Stimulated activated CD8-positive, alpha-beta memory T cell treated with anti-CD3 and anti-CD28 coated beads, Interleukin-4, amount 100 ng/mL, for 4 hours (primary cell): ENCODE measurements at places on chromosomes 4 and X.

- DNase-seq, result no peak
Measured at GRCh38 chr4:76194325-76194724, 19.3 kb downstream of the SCARB2 start.

- no peak for DNase-seq
Measured at GRCh38 chrX:106286053-106286650, 118.0 kb downstream of the PWWP3B start.

- DNase-seq, result no peak
Measured at GRCh38 chrX:13654116-13654515, 1.2 kb downstream of the TCEANC start.

DNA sequence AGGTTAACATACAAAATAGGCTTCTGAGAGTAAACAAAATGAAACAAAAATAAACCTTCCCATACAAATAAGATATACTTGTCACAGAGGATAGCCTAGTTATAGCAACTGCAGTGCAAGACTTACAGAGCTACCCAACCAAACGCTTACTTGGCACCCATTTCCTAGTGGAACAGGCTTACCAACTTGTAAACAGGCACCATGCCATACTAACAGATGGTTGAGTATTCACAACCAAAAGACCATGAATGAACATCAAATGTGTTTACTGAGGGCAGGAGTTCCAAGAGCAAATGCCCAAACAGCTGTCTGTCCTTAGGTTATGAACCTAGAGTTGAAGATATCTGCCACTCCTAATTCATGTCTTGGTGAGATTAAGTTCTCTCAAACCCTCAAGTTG is 2629.2 kb downstream of the PCDH7 start:
- no peak for DNase-seq

GRCh38 chrX:123504047-123504446 is 228.8 kb downstream of the THOC2 start:
- no peak for DNase-seq

DNA sequence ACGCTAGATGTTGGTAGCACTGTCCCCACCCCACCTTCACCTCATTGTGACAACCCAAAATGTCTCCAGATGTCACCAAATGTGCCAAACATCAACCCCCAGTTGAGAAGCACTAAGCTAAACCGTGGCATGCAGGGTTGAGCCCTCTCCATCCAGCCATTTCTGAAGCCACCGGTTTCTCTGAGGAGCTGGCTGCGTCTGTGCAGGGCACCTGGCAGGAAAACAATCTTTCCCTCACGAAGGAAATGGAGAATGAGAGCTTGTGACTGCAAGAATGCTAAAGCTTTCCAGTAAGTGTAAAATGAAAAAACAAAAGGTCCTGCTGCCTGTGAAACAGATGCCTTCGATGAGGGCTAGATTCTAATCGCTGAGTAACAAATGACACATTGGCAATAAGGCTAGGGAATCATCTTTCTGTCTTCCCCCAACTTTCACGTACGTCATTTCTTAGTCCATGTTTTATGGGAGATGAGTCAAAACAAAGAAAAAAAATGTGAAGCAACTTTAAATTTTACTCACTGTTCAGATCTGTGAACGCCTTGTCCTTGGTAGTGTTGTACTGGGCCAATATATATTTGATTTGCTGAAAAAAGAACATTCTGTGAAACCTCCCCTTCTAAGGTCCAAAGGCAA is 59.9 kb downstream of the PROM1 start:
- DNase-seq, result no peak

GRCh38 chr4:14254252-14254651 is 626.7 kb upstream of the BOD1L1 start:
- DNase-seq, result no peak

GRCh38 chrX:66654411-66654810 is 15.5 kb upstream of the EDA2R start:
- DNase-seq, result no peak

DNA sequence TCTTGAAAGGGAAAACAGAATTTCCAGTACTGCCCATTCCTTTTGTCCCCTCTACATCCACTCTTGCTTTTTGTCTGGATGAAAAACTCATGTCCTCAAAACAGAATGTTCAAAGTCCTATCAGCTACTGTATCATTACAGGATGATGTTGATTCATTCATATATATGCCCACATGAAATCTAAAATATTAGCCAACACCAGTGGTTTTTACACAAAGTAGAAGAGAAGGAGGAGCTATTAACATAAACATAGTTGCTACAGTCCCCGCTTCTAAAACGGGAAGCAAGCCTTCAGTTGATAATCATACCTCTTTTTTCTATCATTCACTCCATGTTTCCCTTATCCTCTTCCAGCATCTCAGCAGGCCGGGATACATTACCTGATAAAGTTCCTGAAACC is 7.7 kb upstream of the THOC2 start:
- no peak for DNase-seq

- DNase-seq, result no peak
Measured at GRCh38 chr4:26407476-26407875, 82.8 kb downstream of the CCKAR start.

GRCh38 chr4:121510341-121510874 is 129.6 kb upstream of the QRFPR start:
- no peak for DNase-seq

DNA sequence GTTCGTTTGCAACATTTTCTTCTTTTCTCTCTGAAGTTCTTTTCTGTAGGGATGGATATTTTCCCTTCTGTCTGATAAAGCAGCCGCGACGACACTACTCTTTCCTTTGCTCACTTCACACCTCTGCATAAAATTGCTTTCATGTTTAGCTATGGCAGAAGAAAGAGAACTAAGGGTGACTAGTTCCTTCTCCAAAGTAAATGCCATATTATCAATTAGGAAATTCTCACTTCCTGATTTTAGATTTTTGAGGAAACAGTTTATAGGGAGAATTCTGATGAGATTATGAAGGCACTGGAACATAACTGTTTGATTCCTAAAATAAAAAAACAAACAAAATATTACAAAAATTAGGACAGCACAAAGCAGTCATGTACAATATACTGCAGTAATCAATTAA is 29.2 kb downstream of the FANCB start:
- DNase-seq, result no peak

- peak; percentile 8 for DNase-seq
Measured at GRCh38 chrX:22192419-22193060, 80.2 kb upstream of the CBLL2 start.

GRCh38 chr4:38577462-38577861 is 86.5 kb upstream of the KLF3 start:
- no peak for DNase-seq

DNA sequence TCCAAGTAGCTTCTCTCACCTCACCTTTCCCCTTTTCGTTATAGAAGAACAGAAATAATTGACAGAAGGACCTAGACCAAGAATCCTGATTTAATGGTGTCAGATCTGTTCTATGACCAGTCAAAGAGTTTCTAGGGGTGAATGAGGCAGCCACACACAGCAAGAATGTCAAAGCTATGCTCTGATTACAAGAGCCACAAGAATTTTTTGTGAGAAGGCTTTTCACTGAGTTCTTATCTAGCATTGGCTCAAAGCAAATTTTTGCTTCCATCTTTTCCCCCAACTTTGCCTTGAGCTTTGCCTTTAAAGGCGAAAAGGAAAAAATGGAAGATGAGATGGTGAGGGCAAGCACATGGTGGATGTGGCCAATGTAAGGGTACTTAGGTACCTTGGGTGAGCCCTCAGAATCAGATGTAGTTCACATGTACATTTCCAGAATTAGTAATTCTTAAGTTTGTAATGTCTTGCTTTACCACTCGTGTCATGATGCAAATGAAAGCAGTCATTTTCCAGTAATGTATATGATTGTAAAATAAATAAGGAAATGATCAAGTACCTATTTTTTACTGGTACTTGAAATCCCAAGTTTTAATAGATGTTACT is 23.5 kb downstream of the FMR1 start:
- no peak for DNase-seq
